HEK293T (cell line): ENCODE measurements at places on chromosomes 7 and 10.

- peak; percentile 50 for DNase-seq
Observed at GRCh38 chr7:121107923-121108498, 119.5 kb downstream of the CPED1 start.

DNA sequence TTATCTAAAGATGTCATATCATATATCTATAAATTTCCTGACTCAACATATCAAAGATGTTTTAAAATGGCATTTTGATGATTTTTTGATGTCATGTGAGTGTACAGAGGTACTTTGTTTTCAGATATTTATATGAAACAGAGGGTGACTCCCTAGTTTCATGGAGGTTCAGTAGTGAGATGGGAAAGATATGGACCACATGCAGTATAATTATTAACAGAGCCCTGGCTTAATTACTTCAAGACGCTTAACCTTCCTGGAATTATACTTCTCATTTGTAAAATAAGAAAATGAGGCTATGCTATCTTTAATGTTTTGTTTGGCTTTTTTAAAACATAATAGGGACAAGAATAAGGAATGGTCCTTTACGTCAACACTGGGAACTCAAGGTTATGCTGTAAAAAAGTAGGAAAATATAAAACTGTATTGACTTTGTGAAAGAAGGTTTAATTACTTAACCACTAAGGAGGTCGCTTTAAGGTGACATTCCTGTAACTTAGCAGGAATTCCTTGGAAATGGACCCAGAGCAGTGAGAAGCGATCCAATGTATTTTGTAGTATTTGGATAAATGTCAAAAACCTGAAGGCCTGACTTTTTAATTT, 821.0 kb upstream of the IGFBP3 start:
- DNase-seq = no peak

GRCh38 chr10:104274762-104275721, 6.1 kb downstream of the GSTO2 start:
- DNase-seq = peak; percentile 83

DNA sequence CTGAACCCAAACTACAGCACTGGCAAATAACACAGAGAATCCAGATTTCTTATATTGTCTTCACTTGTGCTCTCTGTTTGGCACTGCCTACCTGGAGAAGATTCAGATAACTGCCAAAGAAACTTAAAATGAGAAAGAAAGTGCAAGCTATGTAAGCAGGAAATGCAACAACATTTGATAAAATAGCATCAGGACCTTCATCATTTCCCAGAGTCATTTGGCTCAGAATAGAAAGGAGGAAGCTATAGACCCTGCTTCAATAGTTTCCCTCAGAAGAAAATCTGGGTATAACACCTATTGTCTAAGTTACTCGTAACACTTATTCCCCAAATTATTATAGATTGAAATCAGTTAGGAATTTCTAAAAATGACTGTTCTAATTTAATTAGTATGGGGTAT, 56.2 kb downstream of the CC2D2B start:
- no peak for DNase-seq

GRCh38 chr10:69766161-69766910, 35.4 kb upstream of the COL13A1 start:
- no peak for DNase-seq

DNA sequence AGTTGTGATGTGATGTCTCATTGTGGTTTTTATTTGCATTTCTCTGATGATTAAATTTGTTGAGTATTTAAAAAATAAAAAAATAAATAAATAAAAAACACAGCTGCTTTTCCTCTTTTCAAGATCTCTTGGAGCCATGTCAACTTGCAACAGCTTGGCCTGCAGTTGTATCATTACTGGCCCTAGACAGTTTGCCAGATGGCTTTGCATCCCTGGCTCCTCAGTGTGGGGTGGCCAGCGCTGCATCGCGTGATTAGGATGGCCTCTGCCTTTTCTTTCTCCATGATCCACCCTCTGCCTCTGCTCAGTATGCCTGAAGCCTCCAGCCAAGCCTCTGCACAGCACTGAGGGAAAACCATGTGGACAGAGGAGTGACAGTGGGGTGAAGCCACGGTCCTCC, 96.8 kb downstream of the PPP1R3C start:
- no peak for DNase-seq

DNA sequence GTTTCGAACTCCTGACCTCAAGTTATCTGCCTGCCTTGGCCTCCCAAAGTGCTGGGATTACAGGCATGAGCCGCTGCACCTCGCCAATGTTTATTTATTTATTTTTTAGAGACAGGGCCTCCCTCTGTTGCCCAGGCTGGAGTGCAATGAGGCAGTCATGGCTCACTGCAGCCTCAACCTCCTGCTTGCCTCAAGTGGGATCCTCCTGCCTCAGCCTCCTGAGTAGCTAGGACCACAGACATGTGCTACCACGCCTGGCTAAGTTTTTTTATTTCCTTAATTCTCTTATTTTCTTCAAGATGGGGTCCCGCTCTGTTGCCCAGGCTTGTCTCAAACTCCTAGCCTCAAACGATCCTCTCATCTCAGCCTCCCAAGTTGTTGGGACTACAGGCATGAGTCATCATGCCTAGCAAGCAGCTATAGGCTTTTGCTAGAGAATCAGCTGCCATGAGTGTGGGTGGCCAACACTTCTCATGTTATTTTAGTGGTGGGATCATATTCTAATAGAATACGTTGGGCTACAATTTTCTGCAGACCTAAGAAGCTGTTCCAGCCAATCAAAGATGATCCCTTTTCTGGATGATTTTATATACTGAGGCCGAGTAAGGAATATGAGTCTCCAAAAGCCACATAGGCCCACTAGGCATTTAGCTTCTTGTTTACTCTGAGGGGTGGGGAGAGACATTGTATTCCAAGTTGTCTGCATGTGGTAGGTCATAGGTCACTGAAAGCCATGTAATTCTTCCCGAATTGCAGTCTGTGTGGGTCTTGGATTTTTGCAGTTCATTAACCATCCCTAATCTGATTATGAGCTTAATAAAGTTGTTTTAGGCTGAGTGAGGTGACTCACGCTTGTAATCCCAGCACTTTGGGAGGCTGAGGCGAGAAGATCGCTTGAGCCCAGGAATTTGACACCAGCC, 7.6 kb upstream of the TMEM248 start:
- DNase-seq = no peak
